Right kidney (tissue), 9 donors: ENCODE measurements at places on chromosomes 2 and 18.

DNA sequence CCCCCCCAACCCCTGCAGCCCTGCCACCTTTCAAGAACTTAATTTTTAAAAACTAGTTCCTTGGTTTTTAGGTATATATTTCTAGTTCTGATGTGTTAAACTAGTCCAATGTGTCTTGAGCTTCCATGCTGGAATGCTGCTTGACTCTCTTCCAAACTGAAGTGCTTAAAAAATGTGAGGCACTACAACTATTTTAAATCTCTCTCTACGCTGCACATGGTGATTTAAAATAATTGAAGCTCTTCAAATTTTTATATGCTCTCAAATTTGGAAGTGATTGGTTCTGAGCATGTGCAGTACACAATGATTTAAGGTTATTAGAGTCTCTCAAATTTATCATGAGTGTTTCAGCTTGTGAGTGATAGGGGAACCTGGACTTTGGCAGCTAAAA is 192.6 kb upstream of the ZEB2 start:
- DNase-seq, result no peak

- no peak for DNase-seq
These were observed 17.5 kb upstream of the IL36G start for GRCh38 chr2:112960230-112960825.

- DNase-seq, result no peak
These were observed 34.3 kb downstream of the CCDC68 start for GRCh38 chr18:54924948-54925347.

DNA sequence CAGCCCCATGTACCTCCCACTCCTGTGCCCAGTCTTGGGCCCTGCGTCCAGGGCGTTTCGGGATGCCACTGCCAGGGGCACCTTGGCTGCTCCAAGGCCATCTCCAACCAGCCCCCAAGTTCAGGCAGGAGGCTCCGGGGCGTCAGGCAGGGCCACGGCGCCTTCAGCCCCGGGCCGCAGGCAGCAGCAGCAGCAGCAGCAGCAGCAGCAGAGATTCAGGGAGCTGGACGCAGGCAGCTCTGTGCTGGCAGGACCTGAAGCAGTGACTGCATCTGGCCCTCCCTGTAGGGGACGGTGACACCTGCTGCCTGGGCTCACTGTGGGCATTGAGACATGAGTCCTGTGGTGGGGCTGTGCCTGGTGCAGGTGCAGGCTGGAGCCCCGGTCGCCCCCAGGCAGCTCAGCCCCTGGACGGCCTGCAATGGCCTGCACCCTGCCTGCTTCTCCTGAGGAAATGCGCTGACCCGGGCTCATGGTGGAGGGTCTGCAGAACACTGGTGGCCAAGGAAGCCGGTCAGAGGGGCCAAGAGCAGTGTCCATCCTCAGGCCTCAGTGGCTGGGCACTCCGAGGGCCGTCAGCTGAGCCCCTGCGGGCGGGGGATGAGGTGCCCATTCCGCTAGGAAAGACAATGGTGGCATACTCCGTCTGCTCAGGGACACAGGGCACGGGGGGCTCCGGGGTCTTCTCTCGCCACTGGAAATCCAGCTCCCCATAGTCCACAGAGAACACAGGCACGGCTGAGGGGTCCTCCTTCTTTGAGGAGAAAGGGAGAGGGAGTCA is 8.0 kb downstream of the PDCD1 start:
- no peak for DNase-seq

- no peak for DNase-seq
These were observed 45.6 kb downstream of the REL start for GRCh38 chr2:60926741-60927552.

DNA sequence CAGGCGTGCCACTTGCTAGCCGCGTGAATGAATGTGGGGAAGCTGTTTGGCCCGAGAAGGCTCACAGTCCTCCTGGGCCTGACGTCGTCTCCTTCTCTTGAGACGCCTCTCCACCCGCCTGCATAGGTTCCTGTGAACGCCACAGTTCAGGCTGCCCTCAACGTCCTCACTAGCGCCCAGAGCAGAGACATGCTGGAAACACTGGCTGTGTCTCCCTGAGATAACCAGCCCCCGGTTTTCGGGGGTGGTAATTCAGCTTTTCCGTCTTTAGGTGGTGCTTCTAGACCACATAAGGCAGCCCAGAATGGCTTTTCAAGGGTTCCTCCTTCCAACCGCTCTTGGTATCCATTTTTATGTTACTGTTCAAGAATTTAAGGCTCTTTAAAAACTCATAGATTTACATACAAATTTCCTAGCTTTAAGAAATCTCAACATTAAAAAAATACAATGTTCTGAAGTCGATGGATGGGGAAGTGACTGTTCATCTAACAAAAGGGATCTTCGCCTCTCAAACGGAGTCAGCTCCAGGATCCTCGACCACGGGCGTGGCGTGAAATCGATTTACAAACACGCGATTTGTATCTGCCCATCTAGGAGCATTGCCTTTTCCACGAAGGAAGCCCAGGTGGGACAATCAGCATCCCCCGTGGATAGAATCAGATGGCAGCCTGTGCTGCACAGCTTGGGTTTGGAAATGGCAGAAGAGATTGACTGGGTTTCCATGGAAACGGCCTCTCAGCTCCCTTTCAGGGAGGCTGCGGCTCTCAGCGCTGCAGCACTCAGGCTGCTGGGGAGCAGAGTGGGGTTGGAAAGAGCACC is 110.6 kb upstream of the PXDN start:
- no peak for DNase-seq

- no peak for DNase-seq
These were observed 152.2 kb upstream of the THSD7B start for GRCh38 chr2:136613096-136613495.

GRCh38 chr2:47656715-47657600 is 126.0 kb upstream of the MSH6 start:
- no peak for DNase-seq
